ENCODE measurements at places on chromosomes 2 and 18. TPM values are rescaled to one million over a fixed set of nuclear protein-coding genes. Genes with fewer than 3 reads are reported as not detected.

DNA sequence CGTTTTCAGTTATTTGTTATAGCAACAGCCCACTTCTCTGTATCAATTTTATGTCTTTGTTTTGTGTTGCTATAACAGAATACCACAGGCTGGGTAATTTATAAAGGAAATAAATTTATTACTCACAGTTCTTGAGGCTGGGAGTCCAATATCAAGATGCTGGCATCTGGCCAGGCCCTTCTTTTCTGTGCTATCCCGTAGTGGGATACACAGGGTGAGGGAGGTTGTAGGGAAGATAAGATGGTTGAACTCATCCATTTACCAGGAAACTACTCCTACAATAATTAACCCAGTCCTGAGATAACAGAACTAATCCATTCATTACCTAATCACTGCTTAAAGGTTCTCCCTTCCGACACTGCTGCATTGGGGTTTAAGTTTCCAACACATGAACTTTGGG, 220.7 kb downstream of the TPGS2 start:
- DNase-seq = no peak

DNA sequence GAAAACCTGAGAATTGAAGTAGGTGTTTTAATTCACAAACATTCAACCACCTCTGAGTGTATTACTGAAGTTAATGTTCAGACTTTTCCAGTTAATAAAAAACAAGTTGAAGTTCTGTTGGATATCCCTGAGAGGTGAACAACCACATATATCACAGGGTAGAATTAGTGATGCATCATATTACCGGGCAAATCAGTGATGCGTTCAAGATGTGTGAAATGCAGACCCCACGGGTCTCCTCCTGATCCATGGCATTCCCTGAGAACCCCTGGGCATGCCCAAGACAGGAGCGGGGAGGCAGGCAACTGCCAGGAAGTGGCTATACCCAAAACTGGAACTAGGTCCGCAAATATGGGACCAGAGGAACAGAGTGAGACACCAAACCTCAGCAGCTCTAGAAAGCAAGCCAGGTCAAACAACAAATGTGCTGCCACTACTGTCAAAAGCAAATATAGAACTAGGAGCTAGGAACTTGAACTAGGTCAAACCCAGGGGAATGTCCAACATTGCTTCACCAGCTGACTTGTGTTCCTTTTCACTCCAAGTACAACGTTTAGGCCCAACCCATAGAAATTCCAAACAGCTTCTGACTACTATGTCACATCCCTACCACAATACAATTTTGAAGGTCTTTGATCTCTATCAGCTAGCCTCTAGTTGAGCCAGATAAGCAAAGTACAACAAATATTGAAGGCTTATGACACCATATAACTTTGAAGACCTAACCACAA, 20.2 kb downstream of the PSTPIP2 start:
- DNase-seq = no peak

DNA sequence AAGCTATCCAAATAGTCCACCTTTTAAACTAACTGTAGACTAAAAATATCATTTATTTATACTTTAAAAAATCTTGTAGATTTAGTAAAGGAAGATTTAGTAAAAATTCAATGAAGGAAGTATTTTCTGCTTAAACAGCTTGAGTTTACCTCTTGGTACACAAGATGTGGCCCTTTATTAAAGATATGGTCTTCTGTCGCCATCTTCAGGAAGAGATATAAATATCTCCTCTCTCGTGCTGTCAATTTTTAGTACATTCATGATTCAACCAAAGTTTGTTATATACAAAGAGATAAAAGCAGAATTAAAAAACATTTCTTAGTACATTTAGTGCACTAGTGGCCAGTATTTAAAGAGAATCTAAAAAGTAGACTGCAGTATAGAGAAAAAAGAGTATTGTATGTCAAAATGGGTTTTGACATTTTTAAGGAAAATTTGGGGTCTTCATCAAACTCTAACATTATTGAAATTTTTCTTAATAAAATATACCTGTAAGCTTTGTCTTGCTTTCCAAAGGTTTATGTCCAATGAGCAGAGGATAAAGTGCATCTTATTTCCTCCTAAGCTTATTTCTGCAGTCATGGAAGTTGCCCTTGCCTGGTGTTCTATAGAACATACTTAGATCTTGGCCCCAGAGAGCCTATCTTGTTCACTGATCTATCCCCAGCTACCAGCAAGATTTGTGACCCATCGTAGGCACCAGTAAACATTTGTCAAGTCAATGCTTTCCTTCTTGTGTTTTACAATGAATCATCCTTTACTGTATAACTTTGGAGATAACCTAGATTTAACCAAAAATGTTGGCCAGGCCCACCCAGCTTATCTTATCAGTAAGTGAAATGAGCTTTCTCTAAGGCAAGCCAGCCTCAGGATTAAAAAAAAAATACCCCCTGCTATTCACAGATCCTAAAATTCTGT, 18.5 kb upstream of the EML6 start:
- DNase-seq = no peak

GRCh38 chr2:8573234-8573941, 108.5 kb upstream of the ID2 start:
- DNase-seq = no peak

DNA sequence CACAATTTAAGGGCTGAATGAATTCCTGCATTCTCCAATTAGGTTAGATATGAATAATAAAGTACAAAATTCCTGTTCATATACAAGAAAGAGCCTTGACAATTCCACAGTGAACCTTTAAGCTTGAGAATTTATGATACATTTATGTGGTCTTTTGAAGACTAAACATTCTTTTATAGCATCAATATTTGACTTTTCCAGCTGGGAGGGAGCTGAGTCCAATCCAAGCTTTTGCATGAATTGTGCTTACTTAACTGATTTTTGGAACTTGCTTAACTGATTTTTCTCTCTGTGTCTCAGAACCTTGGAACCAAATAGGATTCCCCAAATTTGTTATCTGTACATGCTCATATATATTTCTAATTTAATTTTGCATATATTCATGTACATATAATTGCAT, 388.0 kb downstream of the TRIB2 start:
- DNase-seq = no peak

DNA sequence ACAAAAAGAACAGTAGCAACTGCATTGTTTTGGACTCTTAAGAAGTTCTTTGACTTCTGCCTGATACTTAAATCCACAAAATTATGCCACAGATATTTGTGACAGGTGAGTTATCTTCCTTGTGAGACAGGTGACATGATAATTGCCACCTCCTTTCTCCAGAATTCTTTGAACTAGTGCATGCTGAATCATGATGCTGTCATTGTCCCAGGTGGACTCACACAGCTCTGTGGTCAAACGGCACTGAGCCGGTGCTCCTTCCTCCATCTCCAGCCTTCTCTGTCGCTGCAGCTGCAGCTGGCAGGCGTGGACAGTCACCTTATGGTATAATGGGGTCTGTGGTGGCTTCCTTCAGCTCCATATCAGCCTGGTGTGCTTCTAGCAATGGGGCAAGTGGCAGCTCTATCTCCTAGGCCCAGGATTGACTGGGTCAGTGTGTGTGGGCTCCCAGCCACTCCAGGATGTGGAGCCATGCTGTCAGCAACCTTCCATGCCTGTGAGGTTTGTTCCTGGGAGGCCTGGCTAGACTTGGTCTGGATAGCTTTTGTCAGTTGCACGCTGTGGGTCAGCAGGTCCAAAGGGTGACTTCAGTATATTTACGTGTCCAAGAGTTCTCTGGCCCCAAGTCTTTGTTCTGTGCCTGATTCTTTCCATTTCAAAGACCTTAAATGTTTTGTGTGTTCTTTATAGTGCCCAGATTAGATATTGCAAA, 15.7 kb downstream of the ARMC9 start:
- DNase-seq = no peak

DNA sequence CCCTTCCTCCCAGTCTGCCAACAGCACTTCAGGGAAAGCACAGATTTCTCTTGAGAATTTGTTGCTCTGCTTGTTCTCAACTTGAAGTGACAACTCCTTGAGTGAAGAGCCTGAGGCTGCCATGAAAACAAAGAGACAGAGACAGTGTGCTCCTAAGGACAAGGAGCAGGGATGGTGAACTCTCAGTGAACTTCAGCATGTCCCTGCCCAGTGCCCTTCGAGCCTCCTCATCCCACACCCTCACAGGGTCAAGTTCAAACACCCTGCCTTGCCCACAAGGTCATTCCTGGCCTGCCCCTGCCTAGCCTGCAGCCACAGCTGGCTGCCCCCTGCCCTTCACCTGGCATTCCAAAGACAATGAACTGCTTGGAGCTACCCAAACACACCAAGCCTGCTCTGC, 343.5 kb upstream of the KLHL29 start:
- DNase-seq = no peak

DNA sequence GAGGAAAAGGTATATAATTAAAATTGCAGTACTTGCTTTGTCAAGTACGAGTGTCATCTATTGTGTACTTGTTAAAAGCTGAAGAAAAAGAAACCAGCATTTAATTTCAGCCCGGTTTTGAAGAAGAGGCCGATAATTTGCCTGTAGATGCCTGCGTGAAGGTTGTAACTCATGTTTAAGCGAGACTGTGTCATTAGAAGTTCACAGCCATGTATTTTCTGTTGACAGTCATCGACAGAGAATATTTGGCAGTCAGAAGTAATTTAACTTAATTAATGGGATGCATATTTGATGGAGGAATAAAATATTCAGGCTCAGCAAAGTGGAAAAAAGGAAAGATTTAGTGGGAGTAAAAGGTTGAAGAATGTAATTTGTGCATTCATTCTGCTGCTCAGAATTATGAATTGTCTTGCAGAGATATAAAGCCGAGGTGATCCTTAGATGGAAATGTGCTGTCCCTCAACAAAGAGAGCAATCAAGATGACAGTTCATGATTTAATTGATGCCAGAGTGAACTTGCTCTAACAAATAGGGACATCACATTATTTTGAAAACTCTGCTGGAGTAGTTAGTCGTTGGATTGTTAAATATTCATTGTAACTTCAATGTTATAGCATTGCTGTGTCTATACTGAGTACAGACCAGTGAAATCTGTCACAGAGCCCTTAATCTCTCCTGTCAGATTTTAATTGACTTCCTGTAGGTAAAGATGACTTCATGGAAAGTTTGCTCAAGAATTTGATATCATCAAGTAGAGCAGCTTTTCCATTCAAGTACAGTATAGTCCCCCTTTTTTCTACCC, 53.9 kb downstream of the ZNF407 start:
- DNase-seq = no peak

GRCh38 chr2:120940319-120940696, 204.6 kb downstream of the GLI2 start:
- DNase-seq = no peak

DNA sequence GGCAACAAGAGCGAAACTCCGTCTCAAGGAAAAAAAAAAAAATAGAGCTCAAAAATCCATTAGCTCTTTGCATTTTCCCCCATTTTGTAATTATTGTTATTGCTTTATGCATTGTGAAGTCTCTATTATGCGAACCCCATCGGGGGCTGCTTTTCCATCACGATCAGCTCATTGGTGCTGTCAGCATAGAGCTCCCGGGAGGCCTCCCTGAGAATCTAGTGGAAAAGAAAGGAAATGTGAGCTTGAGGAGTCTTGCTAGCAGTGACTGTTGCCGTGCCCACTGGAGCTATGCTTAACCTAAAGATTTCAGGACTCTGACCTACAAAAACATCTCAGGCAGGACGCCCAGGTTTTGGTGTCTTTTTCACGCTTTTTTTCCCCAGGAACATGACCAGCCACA, 102.6 kb upstream of the NDUFV2 start:
- DNase-seq = no peak

GRCh38 chr18:45518311-45519155, 96.7 kb upstream of the SLC14A2 start:
- DNase-seq = no peak

GRCh38 chr2:156340804-156341451, 8.4 kb upstream of the NR4A2 start:
- DNase-seq = no peak

DNA sequence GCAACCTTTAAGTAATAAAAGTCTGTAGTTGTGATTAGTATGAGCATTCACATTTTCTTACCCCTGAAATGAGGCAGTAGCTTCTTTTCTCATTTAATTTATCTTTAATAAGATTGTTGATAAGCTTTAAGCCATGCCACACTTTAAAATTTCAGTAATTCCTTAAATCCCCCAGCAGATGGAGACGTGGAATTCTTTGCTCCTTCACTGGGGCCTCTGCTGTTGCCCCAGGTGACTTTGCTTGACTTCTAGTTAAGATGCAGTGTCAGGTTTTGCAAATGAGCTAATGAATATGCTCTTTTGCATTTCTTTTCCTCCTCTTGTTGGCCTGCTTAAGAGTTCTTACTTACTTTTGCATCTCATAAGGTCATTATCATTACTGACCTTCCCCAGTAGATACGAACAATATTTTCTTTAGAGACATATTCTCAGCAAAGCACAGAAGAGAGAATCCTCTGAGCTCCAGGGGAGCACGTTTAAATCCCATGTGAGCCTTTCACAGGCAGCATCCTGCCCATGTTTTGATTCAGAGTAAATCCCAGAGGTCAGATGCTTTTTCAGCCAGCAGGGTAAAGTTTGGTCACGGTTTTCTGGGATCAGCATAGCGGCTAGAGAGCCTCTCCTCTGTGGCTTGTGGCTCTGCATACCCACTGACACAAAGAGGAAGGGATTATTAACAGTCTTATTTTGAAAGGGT, 222.9 kb downstream of the PTPRM start:
- DNase-seq = no peak

GRCh38 chr18:47745227-47745626, 185.2 kb downstream of the SMAD2 start:
- no peak for DNase-seq

DNA sequence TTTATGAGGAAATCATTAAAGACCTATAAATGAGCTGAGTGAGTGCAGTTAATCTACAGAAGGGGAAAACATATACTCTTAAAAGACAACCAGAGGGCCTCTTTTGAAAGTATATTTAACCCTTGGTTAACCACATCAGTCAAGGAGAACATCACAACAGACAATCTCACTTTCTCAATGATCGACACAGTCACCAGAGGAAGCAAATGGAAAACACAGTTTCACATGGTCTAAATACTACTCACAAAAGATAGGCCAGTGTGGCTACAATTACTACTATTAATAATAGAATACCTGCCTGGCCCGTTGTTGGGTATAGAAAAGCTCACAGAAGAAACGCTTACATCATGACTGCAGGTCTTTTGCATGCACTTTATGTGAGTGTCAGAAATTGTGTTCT, 426.2 kb downstream of the NCKAP5 start:
- DNase-seq = no peak

HOXD13 gene
- total RNA-seq = not detected

LINC00305 gene
- total RNA-seq = not detected

PHLPP1 gene
- total RNA-seq = 16.1 TPM

ANKZF1 gene
- 96.0 TPM for total RNA-seq

MYL1 gene
- total RNA-seq = not detected

All from activated B cell treated with CpG ODN at 0.5 μM for 24 hours (primary cell).